RPMI7951 (cell line): ENCODE measurements at places on chromosomes 5 and 9. TPM values are rescaled to one million over a fixed set of nuclear protein-coding genes. Genes with fewer than 3 reads are reported as not detected.
A peak's percentile ranks its signal among the peaks of the same experiment; 100 is the strongest.

- DNase-seq: no peak
Measured at GRCh38 chr9:36659500-36659899, 86.8 kb downstream of the MELK start.

GRCh38 chr5:124773315-124774311 lies 27.2 kb upstream of the ZNF608 start:
- DNase-seq: peak; percentile 32

DNA sequence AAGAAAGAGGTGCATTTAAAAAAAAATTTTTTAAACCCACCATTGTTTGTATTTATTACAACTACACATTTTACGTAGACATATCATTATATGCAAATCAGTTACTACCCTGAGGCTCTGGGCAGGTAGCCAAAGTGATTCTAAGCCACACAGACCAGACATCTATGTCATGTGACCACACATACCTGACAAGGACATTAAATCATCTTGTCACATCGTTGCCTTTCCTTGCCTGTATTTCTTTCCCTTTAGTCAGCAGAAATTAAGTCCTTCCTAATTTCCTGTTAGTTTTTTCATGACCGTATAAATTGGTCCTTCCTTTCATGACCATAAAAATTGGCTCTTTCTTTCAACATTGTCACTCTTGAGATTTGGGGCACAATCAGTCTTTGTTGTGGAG lies 134.2 kb upstream of the MARCHF11 start:
- no peak for DNase-seq

- no peak for DNase-seq
Measured at GRCh38 chr9:95989297-95989696, 113.8 kb downstream of the ERCC6L2 start.

DNA sequence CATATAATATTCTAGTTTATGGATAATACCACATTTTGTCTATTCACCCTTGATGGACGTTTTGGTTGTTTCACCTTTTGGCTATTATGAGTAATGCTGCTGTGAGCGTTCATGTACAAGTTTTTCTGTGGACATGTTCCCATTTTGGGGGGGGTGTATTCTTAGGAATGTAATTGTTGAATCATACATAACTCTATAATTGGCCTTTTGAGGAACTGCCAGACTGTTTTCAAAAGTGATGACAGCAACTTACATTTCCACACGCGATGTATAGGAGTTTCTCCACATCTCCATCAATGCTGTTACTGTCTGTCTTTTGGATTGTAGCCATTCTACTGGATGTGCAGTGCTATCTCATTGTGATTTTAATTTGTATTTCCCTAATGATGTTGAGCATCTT lies 69.8 kb downstream of the SLC46A2 start:
- peak; percentile 36 for DNase-seq

DNA sequence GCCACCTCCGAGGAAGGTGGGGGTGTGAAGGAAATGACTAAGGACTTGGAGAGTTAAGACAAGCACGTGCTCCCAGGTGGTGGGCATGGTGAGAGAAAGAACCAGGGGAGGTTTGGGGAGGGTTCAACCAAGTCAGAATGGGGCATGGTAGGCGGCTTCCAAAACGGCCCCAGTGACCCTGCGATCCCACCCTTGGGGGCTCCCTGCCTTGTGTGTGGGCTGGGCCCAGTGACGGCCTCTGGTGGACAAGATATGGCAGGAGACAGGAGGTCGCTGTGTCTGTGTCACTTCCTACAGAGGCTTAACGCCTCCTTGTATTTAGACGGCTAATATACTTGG lies 51.3 kb upstream of the IRX4 start:
- no peak for DNase-seq

DNA sequence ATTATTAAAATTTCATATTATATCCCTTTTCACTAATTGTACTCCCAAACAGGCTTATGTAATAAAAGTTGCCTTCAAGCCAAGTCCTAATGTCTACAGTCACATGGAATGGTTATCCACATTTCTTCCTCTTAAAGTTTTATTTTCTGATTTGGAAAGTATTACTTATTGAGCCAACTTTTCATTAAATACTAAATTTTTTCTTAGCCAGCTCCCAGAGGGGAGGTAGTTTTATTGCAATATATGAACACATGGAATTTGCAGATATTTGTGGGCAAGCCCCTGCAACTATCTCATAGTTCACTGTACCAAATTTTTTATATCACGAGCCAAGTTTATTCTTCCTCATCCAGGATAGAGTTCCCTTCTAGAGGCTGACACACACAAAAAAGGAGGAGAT lies 332.8 kb upstream of the PTGER4 start:
- DNase-seq: no peak

DNA sequence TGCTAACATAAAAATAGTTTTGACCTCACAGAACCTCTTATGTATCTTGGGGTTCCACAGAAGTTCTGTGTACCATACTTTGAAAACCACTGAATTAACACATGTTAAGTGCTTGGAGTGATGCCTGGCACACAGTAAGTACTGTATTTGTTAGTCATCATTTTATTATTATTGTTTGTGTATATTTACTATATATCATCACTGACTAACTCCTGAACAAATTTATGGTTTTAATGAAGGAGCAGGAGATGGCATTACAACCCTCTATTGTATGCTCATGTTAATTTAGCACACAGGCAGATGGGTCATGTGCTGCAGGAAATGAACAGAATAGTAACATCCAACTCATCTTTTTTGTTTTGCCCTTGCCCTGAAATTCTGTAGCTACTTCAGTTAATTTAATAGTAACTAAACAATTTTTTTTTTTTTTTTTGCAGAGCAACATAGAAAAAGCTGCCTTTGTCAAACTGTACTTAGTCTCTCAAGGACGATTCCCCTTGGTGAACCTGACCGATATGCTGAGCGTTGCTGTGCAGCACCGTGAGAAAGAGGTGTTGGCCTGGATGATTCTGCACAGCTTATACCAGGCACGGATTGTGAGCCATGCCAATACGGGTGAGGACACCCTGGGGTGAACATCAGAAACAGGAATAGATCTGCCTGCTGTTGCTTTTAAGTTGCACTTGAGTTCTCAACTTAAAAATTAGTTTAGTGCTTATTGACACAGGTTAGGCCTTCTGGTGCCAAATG lies 45.4 kb downstream of the HACD4 start:
- DNase-seq: no peak

GRCh38 chr5:36944607-36945225 lies 68.1 kb downstream of the NIPBL start:
- peak; percentile 52 for DNase-seq

DNA sequence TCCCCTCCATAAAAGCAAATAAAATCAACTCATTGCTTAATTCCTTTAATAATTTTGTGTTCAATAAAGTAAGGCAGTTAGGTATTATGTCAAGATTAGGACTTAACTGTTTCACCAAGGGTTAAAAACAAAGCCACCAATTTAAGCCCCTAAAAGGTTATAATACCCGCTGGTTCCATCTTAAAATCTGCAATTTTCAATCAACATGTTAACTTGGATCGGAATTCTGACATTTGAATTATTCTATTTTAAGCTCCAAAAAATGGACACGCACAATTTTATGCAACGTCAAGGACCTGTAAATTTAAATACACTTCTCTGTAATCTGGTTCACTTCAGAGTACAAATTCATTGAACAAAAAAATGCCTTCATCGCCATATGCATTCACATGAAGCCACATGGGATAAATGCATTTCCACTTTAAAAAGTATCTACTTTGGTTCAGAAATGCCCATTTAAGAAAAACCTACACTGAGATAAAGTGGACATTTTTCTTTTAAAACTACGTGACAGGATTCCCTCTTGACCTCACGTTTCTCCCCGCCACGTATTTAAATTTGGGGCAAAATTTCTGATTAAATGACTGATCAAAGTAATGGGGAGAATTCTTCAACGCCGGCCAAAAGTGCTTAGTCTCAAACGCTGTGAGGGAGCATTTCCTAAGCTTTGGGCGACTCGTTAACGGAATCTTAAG lies 721 bp downstream of the GIN1 start:
- no peak for DNase-seq

GRCh38 chr9:113369855-113370140 lies 7.0 kb downstream of the HDHD3 start:
- no peak for DNase-seq

DNA sequence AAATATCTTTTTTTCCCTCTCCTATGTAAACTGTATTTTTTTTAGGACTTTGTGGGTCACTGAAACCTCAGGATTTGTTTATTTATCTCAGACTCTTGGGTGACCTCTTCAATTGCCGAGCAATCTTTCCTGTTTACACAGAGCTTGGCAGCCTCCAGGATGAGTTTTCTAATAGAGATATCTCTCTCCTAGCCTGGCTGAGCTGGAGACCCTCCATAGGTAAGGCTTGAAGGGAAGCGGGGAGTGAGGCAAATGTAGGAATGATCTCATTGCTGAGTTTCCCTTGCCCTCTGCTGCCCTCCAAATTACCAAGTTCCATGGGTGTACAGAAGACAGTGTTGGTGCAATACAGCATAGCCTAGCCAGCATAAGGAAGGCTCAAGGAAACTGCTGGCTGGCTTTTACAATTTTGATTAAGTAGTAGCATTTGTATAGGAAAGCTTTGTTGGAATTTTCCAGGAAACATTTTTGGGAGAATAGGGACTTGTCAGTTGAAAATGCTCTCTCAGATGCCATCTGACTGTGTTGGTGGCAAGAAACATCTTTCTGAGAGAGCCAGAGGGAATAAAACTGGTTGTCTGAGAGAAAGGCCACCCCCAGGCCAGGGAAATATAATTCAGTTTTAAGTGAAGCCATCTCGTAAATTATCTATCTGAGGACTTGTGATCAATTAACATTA lies 116.0 kb downstream of the NMUR2 start:
- no peak for DNase-seq

GRCh38 chr5:171444582-171444981 lies 25.1 kb downstream of the FGF18 start:
- DNase-seq: no peak

- no peak for DNase-seq
Measured at GRCh38 chr9:7479300-7479699, 320.3 kb downstream of the DMAC1 start.

- no peak for DNase-seq
Measured at GRCh38 chr5:133873449-133873848, 95.0 kb downstream of the C5orf15 start.

DNA sequence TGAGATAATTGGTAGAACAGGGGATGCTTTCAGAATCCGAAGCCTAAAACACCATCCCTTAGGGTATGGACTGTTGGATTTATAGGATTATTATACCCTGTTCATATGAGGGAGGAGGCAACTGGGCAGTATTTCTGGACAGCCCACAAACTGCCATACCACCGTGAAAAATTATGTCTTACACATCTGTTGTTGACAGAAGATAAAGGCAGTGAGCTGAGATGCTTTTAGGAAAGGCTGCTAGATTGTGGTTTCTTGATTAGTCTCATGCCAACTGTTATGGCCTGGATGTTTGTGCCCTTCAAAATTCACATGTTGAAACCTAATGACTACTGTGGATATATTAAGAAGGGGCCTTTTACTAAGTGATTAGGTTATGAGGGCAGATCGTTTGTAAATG lies 83.7 kb upstream of the DHFR start:
- DNase-seq: peak; percentile 1

GRCh38 chr9:127848756-127849504 lies 5.5 kb downstream of the ENG start:
- no peak for DNase-seq

DNA sequence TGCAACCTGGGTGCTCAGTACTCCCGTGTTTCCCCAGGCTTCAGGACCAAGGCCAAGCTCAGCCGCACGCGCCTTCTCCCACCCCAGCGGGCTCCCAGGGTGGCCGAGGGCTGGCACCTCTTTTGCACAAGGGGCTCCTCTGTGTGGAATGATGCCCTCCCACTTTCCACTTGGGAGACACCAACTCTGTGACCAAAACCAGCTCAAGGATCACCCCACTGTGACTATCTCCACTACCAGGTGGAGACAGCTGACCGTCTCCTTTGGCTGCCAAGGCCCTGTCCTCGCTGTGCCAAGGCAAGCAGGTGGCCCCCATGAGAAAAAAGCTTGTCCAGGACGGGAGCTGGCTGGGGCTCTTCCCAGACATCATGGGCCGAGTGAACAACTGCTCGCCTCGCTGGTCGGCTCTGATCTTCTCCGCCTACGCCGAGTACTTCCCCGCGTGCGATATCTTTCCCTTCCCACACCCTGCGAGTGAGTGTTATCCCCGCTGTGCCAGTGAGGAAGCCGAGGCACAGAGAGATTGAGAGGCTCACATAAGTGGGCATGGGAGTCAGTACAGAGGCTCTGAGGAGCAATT lies 132.8 kb downstream of the ZNF354C start:
- DNase-seq: no peak

DNA sequence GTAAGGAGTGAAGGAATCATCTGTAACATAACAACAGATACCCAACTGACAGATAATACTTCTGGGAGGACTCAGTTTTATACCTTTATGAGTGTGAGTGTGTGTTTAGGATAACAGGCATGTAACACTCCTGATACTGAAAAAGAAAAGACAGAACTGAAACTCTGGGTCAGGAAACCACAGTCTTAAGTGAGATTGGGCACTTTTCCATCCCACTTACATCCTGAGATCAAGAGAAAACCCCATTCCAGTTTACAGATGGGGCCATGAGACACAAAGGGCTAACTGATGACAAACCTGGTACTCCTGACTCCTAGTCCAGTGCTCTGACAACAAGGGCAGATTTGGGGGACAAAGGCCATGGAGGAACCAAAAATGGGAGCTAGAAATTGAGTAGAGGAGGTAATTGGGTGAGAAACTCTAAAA lies 18.0 kb downstream of the IL5 start:
- DNase-seq: no peak

DNA sequence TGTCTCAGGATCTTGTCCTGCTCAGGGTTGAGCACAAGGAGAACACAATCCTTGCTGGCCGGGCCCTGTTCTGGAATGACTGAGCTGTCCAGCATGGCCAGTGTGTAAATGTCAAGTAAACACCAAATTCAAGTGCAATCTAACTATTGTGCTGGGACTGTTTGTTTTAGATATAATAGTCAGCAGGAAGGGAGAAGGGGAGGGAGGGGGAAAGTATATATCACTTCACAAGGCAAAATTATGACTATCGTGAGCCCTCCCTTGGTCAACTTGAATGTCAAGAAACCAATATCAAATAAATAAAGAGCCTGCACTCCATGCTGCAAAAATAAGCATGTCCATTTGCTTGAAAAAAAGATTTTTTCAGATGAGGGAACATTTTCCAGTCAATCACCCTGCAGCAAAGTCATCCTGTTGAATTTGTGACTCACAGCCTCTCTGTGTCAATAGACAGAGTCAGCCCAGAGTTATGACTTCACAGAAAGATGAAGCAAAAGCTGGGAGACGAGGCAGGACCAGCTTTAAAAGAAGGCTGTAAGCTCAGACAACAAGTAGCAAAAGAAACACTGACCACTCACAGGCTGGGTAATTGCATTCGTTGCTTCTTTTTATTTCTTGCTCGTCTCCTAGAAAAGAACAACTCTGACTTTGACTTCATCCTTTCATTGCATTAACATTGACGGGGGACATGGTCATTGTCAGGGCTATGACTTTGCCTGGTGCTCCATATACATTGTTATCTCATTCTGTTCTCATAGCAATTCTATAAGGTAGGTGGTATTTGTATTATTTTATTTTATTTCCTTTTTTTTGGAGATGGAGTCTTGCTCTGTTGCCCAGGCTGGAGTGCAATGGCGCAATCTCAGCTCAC lies 15.3 kb upstream of the KLF4 start:
- peak; percentile 73 for DNase-seq

Gene TUT7
- total RNA-seq: 21.3 and 21.6 TPM in 2 replicates

Gene ZNF474
- 0.24 and 0.39 TPM in 2 replicates for total RNA-seq

Gene ANXA2R
- total RNA-seq: 2.6 and 3.2 TPM in 2 replicates

Gene ORM2
- not detected in 2 replicates for total RNA-seq

Gene ADRB2
- total RNA-seq: 0.59 and 0.72 TPM in 2 replicates

Gene ALDH1A1
- not detected in 2 replicates for total RNA-seq

Gene FGF1
- 11.5 and 13.1 TPM in 2 replicates for total RNA-seq

Gene SPOCK1
- total RNA-seq: 37.9 and 58.9 TPM in 2 replicates

Gene CMYA5
- 0.12 and 0.20 TPM in 2 replicates for total RNA-seq

Gene HNRNPA0
- 6.0 and 6.6 TPM in 2 replicates for total RNA-seq
